Heart left ventricle (tissue), 16 donors: ENCODE measurements at places on chromosomes 16 and 17.

DNA sequence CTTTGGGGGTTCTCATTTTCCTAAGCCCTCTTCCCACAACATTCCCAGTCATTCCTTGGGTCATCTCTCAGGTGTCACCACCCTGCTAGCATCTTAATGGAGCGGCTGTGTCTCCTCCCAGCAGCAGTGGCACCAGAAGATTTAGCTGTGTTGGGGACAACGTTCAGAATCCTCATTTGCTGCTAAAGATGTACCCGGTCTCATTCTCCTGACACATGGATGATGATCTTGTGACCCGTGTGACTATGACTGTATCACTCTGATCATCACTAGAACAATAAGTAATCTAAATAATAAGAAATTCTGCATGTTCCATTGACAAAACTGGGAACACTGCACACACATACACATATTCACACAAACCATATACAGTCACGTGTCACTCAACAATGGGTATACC is 399.9 kb upstream of the HSBP1 start:
- no peak for DNase-seq

DNA sequence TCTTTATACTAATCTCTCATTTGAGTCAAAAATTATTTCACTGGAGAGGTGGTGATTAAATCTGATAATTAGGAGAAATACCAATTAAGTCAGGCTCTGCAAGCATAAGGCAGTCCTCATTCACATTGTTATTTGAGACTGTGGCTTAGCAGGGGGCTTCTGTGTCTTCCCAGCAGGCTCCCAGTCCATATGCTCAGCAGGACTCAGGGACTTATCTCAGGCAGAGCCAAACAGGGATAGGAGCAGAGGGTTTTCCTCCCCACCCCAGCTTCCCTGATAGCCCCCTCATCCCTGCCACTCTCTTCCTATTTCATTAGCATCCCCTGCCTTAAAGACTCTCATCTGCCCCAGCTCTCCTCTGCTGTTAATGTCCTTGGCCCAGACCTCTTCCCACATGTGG is 104.3 kb upstream of the DNAH9 start:
- no peak for DNase-seq

DNA sequence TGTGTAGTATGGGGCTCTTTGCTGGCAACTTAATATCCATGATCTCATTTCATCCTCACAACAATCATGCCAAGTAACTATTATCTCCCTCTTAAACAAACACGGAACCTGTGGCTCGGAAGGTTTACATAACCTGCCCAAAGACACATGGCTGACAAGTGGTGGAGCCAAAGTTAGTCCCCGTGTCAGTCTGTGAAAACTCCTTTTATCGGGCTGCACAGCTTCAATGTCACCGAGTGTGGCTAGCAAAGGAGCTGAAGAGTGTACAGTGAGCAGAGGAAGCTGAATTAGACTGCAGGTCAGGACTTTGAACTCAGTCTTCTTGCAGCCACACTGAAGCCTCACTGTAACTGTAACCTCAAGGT is 80.3 kb downstream of the PARN start:
- DNase-seq: peak; percentile 56

- no peak for DNase-seq
These were observed 482.8 kb downstream of the SOX9 start for GRCh38 chr17:72603420-72604242.

DNA sequence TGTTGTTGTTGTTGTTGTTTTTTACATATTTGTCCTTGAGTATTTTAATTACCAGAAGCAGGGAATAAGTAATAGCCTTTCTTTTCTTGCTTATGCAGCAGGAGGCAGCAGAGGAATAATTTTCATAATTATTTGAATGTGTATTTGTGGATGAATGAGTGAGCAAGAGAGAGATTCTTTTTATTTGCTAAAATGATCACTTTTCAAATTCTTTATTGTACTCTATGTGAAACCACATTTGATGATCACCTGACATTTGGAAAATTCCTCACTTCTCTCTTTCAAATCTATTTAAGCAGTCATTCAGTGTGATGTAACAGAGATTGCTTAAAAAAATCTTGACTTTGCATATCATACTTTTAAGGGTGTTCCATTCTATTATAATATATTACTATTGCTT is 223.6 kb downstream of the BCAS3 start:
- no peak for DNase-seq

- peak; percentile 95 for DNase-seq
These were observed 596 bp downstream of the PROCA1 start for GRCh38 chr17:28710861-28711722.

DNA sequence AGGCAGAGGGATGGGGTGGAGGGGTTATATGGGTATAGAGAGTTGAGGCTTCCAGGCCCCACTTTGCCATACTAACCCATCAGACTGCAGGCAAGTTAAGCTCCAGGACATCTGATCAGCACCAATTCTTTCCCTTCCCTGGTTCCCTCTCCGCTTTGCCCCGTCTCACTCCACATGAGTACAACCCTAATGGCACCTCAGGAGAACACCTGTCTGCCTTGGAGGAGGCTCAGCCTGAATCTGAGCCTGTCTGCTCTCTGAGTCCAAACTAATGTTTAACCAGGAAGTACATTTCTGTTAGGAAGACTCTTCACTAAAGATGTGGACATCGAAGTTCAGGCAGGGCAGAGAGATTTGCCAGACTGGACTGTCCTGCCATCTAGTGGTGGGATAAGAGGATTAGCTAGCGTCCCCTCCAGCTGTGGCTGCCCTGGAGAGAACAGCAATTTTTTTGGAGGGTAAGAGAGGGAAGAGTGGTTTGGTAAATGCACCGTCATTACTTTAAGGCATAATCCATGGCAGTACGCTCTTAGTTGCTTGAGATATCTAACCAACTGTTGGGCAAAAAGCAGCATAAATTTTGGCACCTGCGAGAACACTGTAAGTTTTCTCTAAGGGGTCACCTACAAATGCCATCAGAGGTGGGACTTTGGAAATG is 29.2 kb upstream of the LRRC75A start:
- DNase-seq: peak; percentile 80

DNA sequence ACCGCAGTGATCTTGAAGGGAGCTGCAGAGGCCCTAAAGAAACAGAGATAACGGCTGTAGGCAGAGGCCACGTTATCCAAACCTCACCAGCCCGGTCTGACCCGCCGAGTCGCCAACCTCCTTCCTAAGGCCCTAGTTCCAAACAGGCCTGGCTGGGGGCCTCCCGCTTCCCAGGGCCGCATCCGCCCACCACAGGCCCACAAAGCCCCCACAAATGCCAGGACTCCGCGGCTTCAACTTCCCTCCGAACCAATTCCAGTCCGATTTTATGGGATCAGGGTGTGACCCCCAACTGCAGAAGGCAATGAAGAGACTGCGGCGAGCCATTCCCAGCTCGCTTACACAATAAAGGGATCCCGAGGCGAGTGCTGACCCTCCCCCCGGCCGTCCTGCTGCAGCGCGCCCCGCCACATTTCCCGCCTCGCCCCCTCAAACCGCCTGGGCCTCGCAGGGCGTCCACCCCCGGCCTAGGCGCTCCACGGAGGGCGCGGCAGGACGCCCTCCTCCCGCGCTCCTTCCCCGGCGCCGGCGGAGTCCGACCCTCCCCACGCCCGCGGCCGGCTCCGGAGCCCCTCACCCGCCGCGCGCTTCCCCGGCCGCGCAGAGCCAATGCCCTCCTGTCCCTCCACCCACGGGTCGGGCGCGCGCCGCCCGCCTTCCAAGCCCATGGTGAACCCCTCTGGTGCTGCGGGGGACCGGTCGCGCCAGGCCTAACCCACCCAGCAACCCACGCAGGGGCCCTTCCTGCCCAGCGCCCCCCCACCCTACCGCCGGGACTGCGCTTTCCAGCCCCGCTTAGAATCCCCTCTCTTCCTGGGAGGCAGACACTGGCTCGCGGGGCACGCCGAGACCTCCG is 926 bp downstream of the MYH10 start:
- DNase-seq: peak; percentile 66

DNA sequence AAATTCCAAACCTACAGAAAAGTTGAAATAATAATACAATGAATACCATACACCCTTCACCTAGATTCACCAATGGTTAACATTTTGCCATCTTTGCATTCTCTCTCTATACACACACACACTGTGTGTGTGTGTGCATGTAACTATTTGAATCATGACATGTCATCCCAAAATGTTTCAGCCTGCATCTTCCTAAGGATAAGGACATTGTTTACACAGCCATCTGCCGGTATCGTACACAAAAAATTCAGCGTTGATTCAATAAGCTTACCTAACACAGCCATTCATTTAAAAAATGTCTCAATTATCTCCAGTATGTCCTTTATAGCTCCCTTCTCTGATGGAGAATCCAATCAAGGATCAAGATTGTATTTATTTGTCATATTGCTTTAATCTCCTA is 3.9 kb downstream of the MXRA7 start:
- no peak for DNase-seq

DNA sequence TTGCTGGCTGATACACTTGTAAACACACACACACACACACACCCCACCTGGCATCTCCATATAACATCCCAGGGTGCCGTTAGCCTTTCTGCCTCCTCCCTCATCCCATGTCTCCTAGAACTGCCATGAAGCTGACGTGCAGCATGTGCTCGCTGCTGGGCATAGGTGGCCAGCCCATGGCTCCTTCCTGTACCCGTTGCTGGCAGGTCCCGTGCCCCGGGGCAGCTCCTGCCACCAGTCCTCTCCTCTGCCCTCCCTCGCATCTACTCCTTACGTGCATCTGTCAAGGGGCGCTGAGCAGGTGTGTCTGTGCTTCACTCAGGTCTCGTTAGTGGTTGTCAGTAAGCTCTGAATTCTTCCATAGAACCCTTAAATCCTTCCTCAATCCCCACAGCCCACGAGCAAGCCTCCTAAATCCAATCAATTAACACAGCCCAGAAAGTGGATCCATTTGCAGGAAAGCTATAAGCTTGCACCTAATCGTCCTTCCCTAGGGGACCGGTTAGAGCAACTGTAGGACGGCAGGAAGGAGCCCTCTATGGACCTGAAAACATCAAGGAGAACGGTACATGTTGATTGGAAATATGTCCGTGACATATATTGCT is 218.1 kb upstream of the FOXF1 start:
- no peak for DNase-seq

GRCh38 chr16:77322757-77323156 is 112.1 kb downstream of the ADAMTS18 start:
- DNase-seq: no peak

- DNase-seq: no peak
These were observed 40.6 kb downstream of the SNX11 start for GRCh38 chr17:48148029-48148770.

- DNase-seq: peak; percentile 81
These were observed 11.1 kb downstream of the NLRC5 start for GRCh38 chr16:57000271-57001025.

DNA sequence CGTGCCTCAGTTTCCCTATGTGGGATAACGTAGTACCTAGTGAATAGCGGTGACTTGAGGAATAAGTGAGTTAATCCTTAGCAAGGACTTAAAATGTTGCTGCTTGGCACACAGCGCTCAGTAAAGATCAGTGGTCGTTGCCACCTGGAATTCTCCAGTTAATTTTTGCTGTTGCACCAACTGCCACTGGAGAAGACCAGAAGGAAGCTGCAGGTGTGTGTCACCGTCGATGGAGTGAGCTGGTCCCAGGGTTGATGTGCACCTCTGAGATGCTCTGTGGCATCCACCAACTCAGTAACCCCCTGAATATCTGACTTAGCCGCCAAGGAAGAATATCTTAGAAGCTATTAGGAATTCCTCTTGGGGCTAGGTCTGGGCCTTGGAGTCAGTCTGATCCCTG is 4.1 kb downstream of the ABCC1 start:
- DNase-seq: no peak
